ENCODE measurements at places on chromosomes 11 and 22. TPM values are rescaled to one million over a fixed set of nuclear protein-coding genes. Genes with fewer than 3 reads are reported as not detected.

Gene MIAT
- total RNA-seq = 0.81 TPM

- DNase-seq = no peak
These were observed 569 bp downstream of the POLA2 start for GRCh38 chr11:65262381-65262680.

DNA sequence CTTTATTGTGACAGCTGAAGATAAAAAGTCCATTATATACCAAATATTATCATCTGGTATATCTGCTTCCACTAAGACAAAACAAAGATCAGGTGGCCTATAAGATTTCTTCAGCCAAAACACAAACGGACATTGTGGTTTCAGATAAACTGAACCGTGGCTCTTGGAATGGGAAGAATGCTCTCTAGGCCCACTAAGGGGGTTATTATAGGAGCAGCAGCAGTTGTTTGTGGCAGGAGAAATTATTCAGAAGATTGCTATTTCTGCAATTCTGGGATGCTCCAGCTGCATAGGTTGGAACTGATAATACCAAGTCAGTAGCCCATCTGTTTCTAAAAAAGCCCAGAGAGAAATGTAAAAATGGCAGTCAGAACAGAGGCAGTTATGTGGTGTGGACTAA lies 145.3 kb downstream of the NCAM1 start:
- no peak for DNase-seq

Gene APOA4
- 0.99 TPM for total RNA-seq

DNA sequence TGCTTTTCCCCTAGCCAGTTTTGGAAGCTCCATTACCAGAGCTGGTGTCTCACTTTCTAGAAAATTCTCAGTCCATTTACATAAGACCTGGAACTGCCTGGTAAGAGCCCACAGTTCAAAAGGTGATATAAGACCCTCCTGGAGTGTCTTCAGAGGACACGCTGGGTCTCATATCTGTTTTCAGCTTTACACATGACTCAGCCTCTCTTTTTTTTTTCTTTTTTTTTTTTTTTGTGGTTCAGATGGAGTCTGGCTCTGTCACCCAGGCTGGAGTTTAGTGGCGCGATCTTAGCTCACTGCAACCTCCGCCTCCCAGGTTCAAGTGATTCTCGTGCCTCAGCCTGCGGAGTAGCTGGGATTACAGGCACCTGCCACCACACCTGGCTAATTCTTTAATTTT lies 30.7 kb downstream of the WEE1 start:
- DNase-seq = no peak

- DNase-seq = no peak
These were observed 9.9 kb upstream of the CELSR1 start for GRCh38 chr22:46547179-46547882.

Gene CD44
- 613 TPM for total RNA-seq

GRCh38 chr11:112806876-112807275 lies 154.3 kb upstream of the NCAM1 start:
- DNase-seq = no peak

GRCh38 chr11:16356761-16357393 lies 531 bp upstream of the SOX6 start:
- DNase-seq = no peak

DNA sequence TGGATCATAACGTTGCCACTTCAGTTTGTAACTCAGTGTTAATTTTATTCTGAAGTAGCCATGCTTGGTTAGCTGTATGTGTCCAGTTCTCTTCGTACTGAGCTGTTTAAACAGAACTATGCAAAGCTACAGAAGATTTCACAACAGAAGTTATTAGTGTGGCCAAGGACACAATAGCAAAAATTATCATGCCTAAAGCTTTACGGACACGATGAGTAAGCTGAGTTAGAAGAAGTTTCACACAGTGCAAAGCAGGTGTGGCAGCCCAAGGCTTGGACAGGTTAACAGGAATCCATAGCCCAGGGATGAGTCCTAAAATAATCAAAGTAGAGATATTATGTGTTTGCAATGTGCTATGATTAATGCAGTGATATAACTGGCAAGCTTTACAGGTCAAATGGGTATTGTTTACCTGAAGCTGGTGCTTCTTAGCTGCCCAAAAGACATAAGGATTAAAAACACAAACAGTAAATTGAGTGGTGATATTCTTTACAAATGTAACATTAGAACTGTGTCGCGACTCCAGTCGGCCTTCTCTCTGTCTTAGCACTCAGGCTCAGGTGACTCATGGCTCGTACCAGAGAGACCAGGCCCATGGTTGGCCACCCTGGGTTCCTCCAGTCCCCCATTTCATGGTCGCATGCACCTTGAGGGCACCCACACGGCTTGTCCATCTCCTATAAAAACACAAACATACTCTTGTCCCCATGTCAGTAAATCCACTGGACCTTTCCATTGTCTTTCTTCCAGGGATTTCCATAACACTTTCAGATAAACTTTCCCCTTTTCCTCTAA lies 35.5 kb upstream of the NCAM1 start:
- no peak for DNase-seq

- DNase-seq = no peak
These were observed 48.3 kb downstream of the KREMEN1 start for GRCh38 chr22:29121124-29121523.

- DNase-seq = no peak
These were observed 39.9 kb downstream of the SLCO2B1 start for GRCh38 chr11:75190652-75191329.

Gene MS4A4A
- 44.9 TPM for total RNA-seq

Gene RASSF10
- not detected for total RNA-seq

GRCh38 chr11:127723714-127724113 lies 723.1 kb upstream of the KIRREL3 start:
- no peak for DNase-seq

DNA sequence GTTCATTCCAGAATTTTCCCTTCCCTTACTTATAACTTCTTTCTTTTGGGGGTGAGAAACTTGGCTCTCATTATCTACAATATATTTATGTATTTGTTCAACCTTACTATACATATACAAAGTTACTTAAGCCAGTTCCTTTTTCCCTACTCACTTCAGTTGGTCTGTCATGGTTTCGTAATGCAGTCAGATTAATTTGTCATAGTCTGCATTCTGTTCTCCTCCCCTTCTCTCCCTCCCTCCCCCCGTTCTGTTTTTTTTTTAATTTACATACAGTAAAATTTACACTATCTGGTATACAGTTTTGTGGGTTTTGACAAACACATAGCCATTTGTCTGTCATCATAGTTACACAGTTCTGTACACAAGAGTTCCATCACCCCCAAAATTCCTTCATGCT lies 71.8 kb upstream of the ADORA2A start:
- DNase-seq = no peak

Gene TBX10
- not detected for total RNA-seq

Gene PTGDR2
- total RNA-seq = 0.21 TPM

Gene AIFM3
- total RNA-seq = 5.8 TPM

DNA sequence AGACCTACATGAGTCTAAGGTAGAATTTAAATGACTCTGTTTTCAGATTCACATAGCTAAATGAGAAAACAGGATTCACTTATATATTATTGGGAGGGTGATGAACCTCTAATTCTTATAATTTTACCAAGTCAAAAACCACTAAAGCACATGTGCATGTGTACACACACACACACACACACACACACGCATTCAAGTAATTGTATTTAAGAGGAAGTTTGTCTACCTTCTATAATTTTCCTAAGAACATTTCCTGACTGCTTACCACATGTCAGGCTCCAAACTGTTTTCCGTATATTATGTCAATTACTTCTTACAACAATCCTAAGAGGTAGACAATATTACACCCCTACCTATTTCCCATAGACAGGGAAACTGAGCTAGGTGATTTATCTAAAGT lies 6.7 kb downstream of the RNF141 start:
- DNase-seq = no peak

DNA sequence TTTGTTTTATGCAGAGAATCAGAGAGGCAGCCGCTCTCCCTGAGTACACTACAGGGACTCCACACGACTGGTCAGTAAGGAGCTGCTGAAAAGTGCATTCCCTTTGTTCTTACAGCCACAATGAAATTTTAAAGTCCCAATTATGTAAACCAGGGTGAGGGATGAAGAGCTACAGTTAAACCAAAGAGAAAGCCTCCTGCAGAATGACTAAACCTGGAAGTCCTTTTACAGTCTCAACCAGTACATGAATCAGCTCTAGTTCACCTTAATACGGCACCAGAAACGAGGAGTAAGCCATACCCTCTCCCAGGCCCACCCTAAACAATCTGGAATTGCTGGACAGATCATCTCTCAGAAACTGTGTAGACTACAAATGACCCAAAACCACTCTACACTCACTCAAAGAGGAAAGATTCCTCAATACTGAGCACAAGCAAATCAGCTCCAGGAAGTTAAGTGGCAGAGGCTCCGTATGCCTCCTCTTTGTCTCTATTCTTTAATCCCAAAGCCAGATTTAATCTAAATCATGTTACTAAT lies 113.1 kb downstream of the RBFOX2 start:
- DNase-seq = no peak

- no peak for DNase-seq
These were observed 16.6 kb downstream of the DSCAML1 start for GRCh38 chr11:117780456-117780855.

Gene OR51I1
- total RNA-seq = not detected

DNA sequence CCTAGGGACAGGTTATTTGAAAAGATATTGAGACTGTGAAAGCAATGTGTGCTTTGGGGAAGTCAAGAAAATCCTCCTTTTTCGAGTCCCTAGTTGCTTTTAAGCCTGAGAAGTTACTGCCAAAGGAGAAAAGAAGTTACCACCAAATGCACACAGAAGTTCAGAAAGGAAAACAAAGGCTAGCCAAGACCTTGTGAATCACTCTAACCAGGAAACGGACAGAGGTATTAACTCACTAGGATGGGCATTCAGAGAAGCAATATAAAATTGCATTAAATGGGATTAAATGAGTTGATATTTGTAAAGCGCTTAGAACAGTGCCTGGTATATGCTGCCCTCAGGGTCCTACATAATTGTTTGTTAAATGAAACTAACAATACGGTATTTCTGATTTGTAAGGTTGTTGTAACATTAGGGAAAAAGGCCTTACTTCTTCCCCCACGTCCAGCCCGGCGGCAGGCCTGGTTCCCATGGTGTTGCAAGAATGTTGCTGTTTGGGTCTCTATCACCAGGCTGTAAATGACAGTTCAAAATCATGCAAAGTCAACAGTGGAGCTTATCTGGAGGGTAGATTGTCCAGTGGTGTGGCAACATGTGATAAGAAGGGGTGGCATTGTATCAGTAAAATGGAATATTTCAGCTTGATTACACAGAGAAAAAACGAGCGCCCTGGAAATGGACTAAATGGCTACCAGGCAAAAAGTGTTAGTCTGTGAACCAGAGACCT lies 7.1 kb downstream of the TMA7B start:
- DNase-seq = no peak

Gene TMEM184B
- 254 TPM for total RNA-seq

Gene XKR3
- total RNA-seq = not detected

GRCh38 chr22:29726512-29727130 lies 6.8 kb downstream of the CABP7 start:
- no peak for DNase-seq

DNA sequence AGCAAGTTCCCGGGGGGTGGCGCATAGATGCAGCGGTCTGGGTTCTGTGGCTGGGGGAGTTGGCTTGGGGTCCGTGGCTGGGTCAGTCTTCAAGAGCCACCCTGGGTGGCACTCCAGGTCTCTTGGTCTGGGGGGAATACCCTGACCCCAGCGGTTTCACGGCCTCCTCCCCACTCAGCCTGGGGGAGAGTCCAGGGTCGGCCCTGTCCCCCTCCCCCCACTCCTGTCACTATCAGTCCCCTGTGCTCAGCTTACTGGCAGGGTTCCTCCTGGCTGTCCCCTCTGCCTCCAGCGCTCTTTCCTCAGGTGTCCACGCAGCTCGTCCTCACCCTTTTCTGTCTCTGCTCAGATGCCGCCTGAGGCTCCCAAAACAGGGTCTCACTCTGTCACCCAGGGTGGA lies 68.5 kb upstream of the PARVG start:
- no peak for DNase-seq

Gene NXPE4
- total RNA-seq = not detected

DNA sequence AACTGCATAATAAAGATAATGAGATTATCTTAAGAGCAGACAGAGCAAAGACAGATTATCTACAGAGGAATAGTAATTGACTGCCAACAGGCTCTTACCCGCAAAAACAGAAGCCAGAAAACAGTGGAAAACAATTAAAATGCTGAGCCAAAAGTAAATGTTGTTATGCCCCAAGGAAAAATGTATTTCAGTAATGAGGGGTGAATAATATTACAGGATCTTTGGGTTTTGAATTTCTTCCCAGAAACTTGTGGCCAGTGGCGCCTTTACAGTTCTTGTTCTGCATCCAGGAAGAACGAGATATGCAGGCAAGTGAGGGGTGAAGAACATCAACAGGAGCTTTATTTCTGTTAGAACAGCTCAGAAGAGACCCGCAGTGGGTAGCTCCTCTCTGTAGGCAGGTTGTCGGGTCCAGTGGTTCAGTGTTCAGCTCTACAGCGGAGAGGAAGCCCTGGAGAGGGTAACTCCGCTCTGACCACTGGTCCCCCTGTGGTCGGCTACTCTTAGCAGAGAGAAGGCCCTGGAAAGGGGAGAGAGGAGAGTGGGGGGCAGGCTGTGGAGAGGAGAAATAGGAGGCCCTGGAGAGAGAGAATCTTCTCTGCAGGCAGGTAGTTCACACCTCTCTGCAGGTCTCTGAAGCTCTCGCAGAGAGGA lies 51.8 kb upstream of the SC5D start:
- no peak for DNase-seq

Gene SLC7A4
- not detected for total RNA-seq

DNA sequence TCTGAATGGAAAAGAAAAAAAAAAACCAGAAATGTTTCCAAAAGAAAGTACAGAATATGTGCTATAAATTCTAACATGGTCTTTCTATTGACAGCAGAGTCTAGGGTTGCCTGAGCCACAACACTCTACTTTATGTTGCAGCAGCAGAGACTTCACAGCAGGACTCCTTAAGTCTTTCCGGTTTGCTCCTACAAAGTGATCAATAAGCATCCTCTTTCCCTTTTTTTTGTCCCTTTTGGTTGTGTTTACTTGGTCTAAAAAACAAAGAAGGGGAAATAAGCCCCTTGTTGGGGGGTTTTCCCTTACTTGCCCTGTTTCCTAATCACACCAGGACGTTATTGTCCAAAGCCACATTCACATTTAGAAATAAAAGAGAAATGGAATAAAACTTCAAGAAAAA lies 163.1 kb upstream of the MPPED2 start:
- no peak for DNase-seq

- no peak for DNase-seq
These were observed 5.0 kb downstream of the NAGA start for GRCh38 chr22:42065438-42066125.

Gene GPR83
- 0.27 TPM for total RNA-seq

DNA sequence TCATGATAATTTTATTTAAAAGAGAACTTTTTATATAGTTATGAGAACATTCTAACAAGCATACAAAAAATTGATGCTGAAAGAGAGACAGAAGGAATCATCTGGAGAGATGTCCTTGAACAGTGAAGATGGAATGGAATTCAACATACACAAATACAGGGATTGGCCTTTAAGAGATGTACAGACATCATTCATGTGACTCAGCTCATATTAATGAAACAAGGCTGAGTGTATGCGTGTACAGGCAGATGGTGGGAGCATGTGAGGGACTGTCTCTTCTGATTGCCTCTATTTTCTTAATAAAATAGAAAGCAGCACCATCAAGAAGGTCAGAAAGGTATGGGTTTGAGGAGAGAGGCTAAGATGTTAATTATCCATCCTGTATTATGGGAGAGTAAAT lies 793.3 kb downstream of the CNTN5 start:
- no peak for DNase-seq

GRCh38 chr11:99238401-99238800 lies 217.7 kb downstream of the CNTN5 start:
- no peak for DNase-seq

GRCh38 chr11:19982774-19983495 lies 177.3 kb downstream of the DBX1 start:
- DNase-seq = no peak

Gene DYNC2H1
- total RNA-seq = 20.0 TPM

All from thoracic aorta (tissue), 2 donors.